Dorsolateral prefrontal cortex (tissue), 122 donors: ENCODE measurements at places on chromosomes 1 and 21.

DNA sequence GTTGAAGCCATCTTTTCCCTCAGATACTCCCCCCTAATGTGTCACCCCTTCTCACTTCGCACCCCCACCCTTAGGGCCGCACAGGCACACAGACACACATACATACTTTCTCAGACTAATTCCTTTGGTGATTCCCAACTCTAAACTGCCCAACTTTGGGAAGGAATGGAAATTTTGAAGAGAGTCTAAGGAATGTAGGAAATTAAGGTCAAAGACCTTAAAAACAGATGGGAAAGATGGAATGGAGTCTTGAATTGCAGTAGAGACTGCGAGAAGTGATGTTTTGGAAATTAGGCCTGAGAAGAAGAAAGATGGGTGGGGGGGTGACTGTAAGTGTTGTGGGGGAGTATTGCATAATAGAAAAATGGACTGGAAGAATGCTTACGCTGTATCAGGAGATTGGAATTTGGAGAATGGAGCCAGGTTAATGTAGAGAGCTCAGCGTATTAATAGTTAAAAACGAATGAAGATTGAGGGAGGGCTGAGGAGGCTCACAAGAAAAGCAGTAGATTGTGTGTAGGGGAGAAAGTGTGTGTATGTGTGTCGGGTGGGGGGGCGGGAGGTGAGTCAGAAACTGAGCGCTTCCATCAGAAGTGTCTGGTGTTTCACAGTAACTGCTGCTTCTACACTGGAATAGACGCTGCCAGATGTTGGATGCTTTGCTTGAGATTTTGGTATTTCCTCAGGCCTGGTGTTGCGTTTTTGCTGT lies 1.7 kb downstream of the PIP5K1A start:
- DNase-seq = no peak

- no peak for DNase-seq
These were observed 12.9 kb upstream of the ETS2 start for GRCh38 chr21:38792676-38793459.

- no peak for DNase-seq
These were observed 98.2 kb downstream of the ATP1A1 start for GRCh38 chr1:116471241-116471640.

DNA sequence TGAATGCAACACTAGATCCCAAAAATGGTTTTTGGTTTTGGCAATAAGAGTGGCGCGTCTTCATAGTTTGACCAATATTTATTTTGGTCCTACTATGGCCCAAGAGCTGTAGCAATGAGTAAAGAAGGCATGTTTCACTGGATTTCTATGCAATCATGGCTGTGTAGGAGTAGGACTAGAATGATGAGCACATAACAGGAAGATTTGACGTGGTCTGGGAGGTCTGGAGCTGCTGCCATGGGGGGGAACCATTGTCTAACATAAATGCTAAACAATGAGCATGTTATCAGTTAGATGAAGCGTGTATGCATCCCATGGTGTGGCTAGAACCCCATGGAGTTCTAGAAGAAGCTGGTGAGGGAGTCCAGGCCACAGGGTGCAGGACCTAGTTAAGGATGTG lies 38.3 kb downstream of the OLIG1 start:
- no peak for DNase-seq

DNA sequence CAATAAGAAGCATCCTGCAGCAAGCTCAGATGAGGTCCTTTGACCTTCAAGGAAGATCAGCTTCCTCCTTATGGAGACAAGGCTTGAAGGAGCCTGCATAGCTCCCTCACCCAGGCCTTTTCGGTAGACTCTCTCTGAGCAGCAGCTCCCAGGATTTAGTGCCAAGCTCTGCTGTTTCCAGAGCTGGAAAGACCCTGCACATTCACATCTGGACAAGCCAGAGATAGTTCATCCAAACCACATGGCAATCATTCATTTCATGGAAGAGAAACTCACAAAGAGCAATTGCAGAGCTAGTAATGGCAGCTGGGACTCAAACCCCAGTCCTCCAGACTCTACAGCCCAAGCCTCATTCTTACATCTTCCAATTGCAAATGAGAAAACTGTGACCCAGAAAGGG lies 76.4 kb upstream of the EDN2 start:
- DNase-seq = no peak

- DNase-seq = no peak
These were observed 102.4 kb downstream of the TGFBR3 start for GRCh38 chr1:91783423-91784170.

DNA sequence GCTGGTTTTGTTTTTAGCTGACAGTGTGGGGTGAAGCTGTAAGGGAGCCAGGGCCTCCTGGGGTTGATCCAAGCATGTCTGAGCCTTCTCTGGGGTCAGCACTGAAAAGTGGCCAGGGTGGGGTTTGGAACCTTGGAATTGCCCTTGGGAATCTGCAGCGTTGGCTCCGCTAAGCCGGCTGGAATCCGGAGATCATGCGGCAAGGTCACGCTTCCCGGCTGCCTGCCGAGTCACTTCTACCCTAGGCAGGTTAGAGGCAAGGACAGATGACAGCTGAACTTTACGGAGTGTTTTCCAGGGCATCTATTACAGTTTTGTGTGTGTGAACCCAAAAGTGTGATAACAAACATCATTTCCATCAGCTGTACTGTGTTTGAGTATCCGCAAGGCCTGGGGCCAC lies 17.1 kb downstream of the ABCG1 start:
- DNase-seq = no peak

- DNase-seq = no peak
These were observed 24.6 kb downstream of the HMGN2 start for GRCh38 chr1:26496861-26497260.

DNA sequence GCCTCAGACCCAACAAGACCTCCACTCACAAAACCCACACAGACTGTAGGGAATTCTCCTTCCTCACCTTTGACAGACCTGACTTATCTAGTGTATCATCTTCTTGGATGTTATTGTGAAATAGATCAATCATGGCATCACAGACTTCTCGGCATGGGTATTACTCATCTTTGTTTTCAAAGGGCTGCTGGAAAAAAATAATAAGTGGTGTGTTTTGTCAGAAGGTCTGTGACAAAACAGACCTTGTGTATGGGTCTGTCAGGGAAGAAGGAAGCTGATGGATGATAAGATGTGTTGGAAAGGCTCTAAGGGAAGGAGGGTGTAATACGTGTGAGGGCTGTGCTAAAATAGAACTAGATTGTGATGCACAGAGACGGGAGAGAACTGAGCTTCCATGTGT lies 13.9 kb upstream of the S100A7 start:
- DNase-seq = no peak

GRCh38 chr1:147095691-147096090 lies 76.6 kb downstream of the PRKAB2 start:
- no peak for DNase-seq
